ENCODE measurements at places on chromosomes 12 and 14.
A peak's percentile ranks its signal among the peaks of the same experiment; 100 is the strongest.

GRCh38 chr14:99884834-99885648 lies 91.8 kb downstream of the EML1 start:
- DNase-seq = peak; percentile 59

- no peak for DNase-seq
These were observed 269.4 kb downstream of the RGS6 start for GRCh38 chr14:72201645-72202044.

GRCh38 chr12:122740351-122740750 lies 9.7 kb upstream of the HCAR1 start:
- DNase-seq = no peak

- DNase-seq = no peak
These were observed 156.0 kb downstream of the ADCK1 start for GRCh38 chr14:77955816-77956484.

GRCh38 chr12:53564941-53565340 lies 57.7 kb upstream of the NPFF start:
- no peak for DNase-seq

GRCh38 chr14:63862163-63862562 lies 9.4 kb downstream of the SYNE2 start:
- no peak for DNase-seq

- DNase-seq = no peak
These were observed 23.0 kb downstream of the RTL1 start for GRCh38 chr14:100880271-100881101.

GRCh38 chr14:93055651-93056115 lies 60.0 kb downstream of the ITPK1 start:
- DNase-seq = no peak

- no peak for DNase-seq
These were observed 86.6 kb upstream of the TRAF3 start for GRCh38 chr14:102690509-102691286.

DNA sequence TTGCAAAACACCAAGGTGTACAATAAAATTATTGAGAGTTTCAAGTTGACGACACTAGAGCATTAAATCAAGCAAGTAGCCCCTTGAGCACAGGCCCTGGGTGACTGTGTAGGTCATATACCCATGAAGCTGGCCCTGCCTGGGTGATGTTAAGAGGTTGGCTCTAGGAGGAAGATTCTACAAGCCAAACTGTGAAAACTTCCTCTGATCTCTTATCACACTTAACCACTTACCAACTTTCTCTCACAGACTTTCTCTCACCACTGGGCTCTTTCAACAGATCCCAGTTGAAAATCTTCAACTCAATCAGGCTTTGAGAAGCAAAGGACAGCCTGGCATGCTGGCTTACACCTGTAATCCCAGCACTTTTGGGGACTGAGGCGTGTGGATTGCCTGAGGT lies 186.9 kb upstream of the BTG1 start:
- DNase-seq = no peak

GRCh38 chr12:82383930-82384552 lies 25.7 kb downstream of the METTL25 start:
- peak; percentile 17 for DNase-seq

- no peak for DNase-seq
These were observed 142.0 kb downstream of the SCARB1 start for GRCh38 chr12:124721501-124722162.

GRCh38 chr12:5439788-5440300 lies 7.9 kb downstream of the NTF3 start:
- DNase-seq = no peak

- DNase-seq = no peak
These were observed 7.4 kb downstream of the INHBC start for GRCh38 chr12:57441846-57442427.

DNA sequence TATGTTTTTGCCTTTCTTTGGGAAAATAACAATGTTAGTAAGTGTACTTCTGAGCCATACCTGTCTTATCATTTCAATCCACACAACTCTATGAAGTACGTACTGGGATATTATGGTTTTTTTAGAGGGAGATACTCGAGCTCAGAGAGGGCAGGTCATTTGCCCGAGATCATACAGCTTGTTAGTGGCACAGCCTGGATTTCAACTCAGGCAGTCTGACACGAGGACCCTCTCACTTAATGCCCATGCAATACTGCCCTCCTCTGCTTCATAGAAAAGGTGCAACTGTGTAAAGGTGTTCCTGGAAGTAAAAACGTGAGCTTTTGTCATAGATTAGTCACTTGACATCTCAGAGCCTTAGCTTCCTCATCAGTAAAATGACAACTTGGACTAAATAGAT lies 128.0 kb downstream of the NDUFA12 start:
- DNase-seq = peak; percentile 45

DNA sequence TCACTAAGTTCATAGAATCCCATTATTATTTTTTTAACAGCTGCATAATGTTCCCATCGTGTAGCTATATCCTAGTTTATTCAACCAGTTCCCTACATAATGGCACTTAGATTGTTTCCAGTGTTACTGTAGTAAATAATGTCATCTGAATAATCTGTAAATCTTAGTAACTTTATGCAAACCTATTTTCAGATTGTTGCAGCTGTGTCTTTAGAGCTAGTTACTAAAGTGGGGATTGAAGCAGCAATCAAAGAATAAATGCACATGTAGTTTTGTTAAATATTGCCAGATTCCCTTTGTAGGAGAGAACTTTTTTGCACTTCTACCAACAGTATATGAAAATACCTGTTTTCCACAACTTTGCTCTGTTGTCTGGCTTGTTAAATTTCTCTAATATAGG lies 13.1 kb downstream of the ARID2 start:
- DNase-seq = no peak

GRCh38 chr12:41334390-41334789 lies 146.3 kb downstream of the PDZRN4 start:
- DNase-seq = no peak

- no peak for DNase-seq
These were observed 93.5 kb downstream of the CCDC92 start for GRCh38 chr12:123879101-123879500.

DNA sequence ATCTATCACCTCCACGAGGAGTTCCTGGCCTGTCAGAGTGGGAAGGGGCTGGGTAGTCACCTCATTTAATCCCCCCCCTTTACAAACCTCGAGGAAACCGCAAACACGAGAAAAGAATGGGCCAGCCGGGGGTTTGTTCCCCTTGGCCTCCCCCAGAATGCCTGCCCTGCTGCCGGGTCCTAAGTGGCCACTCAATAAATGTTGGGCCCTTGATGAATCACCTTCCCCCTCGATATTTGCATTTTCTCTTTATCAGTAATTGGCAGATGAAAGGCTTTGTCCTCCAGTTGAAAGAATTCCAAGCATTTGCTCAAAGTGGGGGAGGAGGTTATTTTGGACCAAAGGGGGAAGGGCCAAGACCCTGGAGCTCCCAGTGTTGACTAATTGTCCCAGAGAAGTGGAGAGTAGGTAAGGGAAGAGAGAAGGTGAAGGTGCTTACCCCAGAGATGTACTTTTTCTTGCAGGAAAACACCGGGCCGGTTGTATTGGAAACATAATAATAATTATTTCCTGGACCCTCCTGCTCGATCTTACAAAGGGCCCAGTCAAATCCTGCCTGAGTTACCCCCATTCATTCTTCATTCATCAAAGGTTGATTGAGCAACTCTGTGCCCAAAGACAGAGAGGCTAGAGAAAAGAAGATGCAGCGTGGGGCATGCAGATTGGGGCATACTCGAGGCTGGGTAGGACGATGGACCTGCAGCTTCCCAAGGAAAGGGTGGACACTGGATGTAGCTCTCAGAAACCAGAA lies 1.9 kb upstream of the KDM2B start:
- no peak for DNase-seq

GRCh38 chr12:16331998-16332397 lies 15.4 kb upstream of the MGST1 start:
- DNase-seq = no peak

GRCh38 chr14:98685725-98686124 lies 586.3 kb downstream of the BCL11B start:
- no peak for DNase-seq

- no peak for DNase-seq
These were observed 47.3 kb downstream of the ELK3 start for GRCh38 chr12:96241431-96241830.

GRCh38 chr12:116898669-116899068 lies 12.1 kb upstream of the FBXW8 start:
- no peak for DNase-seq

- no peak for DNase-seq
These were observed 35.6 kb downstream of the RASSF8 start for GRCh38 chr12:25993901-25994651.

DNA sequence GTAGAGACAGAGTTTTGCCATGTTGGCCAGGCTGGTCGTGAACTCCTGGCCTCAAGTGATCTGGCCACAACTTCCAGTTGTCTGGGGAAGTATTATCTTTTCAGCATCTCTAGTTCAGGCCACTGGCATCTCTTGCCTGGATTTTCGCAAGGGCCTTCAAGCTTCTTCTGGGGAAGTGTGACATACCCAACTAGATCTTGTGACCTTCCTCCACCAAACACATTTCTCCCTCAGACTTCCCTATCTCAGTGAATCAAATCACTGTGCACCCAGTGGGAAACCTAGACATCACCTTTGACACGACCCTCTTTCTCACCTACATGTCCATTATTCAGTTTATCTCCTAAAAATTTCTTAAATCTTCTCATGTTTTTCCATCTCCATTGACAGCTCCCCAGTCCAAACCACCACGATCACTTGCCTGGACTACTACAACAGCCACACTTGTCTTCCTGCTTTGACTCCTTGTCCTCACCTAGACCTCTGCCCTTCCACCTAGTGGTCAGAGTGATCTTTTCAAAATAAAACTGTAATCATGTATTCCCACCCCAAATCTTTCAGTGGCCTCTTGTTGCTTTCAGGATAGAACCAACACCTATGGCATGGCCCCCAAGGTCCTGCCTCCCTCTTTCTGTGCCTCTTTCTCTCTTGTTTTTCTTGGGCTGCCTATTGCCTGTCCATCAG lies 3.3 kb downstream of the EEF1AKMT3 start:
- DNase-seq = peak; percentile 26

GRCh38 chr14:64825509-64825908 lies 54.2 kb downstream of the SPTB start:
- DNase-seq = no peak

DNA sequence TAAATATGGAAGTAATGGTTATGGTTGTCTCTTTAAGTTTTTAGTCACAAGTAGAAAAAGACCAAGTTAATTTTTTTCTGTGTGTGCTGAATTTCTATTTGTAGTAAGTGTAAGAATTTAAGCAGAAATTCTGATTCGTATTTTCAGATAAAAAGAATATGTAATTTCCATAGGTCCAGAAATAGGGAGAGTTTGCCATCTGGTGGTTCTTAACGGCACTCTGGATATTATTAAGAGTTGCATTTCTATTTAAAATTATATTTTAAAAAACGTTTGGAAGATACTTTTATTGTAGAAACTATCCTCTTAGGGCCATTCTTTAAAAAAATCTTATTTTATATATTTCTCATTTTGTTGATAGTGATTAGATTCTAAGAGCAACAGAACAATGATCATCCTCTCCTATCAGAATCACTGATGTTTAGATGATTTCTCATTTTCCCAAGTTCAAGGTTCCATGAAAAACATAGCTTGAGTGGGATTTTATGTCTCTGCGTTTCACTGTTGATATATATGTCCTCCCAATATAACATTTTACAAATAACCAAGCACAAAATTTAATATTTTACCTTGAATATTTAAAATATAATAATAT lies 88.3 kb downstream of the LRRK2 start:
- DNase-seq = no peak

DNA sequence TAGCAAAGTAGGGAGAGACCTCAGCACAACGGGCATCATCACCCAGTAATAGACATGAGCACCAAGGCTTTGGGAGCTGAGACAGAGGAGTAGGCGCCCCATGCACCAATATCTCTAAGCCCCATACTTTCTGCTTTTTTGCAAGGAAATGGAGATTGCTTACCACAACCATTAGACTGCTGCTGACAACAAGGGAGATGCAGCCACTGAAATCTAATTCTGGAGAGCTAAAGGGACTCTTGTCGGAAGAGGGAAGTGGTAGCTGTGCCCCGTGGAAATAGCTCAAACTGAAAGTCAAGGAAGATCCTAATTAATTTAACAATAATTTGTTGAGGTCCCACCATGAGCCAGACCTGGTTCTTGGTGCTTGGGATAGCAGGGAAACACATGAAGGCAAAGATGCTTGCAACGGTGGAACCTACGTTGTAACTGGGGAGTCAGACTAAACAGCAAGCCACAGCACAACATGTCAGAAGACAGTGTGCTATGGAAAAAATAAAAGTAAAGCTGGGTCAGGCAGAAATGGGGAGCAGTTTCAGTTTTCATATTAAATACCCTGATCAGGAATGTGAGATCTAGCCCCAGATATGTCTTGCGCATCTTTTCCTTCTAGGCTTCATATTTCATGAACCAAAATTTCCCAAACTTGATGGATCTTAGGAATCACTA lies 1131.0 kb downstream of the BCL11B start:
- DNase-seq = no peak

- peak; percentile 12 for DNase-seq
These were observed 3.5 kb downstream of the AICDA start for GRCh38 chr12:8609061-8609570.

DNA sequence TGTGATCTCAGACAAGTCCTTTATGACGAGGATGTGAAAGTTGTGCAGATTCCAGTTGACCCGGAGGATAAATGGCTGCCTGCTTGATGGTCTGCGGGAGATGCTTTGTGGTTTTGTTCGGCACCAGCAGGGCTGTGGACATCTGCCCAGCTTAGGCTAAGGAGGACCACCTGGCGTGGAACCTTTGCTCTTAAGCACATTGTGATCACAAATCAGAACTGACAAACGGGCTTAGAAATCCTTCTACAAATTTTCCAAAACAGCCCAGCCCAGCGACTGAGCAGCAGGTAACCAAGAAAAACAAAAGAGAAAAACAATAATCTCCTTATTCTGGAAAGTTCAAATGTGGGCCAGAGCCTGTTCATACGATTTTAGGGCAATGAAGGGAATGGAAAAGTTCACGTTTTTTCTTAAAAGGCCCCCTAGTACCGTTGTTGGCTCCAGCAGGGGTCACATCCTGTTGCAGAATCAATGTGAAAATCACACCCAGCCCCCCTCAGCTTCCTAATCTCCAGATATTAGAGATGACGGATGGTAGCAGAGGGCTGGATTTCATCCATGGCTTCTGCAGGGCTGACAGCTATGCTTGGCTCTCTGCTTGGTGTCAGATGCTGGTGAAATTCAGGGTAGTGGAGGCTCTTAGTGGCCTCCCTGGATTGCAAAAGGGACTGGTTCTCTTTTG lies 81.1 kb upstream of the RFLNA start:
- DNase-seq = no peak

DNA sequence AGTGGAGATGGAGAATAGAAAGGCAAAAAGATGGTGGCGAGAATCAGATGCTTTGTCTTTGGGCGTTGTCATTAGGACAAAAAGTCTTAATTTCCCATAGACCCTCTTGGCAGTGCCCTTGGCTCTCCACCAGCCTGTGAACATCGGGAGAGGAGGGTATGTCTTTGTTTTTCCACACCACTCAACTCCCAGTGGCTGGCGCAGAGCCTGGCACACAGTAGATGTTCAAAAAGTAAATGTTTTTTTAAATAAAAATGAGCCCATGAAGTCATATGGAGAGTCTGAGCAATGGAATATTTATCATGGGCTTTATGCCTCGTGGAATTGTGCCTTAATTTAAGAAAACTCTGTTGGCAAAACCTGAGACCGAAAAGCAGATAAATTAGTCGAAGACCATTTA lies 90.4 kb downstream of the SRGAP1 start:
- DNase-seq = no peak

All from RPMI8226 (cell line).